Endodermal cell (in vitro differentiated cells): ENCODE measurements at places on chromosomes 13 and 19.
A peak's percentile ranks its signal among the peaks of the same experiment; 100 is the strongest.

DNA sequence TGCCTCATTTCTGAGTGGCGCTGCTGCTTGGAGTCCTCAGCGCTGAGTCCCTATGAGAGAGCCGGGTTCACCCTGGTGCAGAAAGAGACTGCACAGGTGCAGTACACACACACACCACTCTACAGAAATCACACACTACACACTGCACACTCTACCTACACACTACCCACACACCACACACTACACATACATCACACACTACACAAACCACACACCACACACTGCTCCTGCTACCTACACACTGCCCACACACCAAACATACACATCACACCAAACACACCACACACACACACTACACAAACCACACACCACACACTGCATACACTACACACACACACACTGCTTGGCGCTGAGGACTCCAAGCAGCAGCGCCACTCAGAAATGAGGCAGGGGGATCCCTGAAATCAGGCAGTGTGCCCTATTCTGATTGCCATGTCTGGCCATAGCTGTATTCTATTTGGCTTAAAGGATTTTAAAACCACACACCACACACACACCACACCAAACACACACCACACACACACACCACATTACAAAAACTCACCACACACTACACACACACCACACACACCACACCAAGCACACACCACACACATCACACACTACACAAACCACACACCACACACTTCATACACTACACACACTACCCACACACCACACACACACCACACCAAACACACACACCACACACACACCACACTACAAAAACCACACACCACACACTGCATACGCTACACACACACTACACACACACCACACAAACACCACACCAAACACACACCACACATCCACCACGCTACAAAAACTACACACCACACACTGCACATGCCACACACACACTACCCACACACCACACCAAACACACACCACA is 4.9 kb downstream of the MAG start:
- no peak for DNase-seq

- no peak for DNase-seq
These were observed 17.1 kb downstream of the ARL11 start for GRCh38 chr13:49645451-49645850.

GRCh38 chr13:51821606-51822005 is 17.6 kb upstream of the DHRS12 start:
- no peak for DNase-seq

GRCh38 chr13:99564386-99564785 is 63.1 kb downstream of the TM9SF2 start:
- DNase-seq, result no peak

GRCh38 chr13:113929628-113930615 is 44.0 kb downstream of the C13orf46 start:
- DNase-seq, result peak; percentile 71

DNA sequence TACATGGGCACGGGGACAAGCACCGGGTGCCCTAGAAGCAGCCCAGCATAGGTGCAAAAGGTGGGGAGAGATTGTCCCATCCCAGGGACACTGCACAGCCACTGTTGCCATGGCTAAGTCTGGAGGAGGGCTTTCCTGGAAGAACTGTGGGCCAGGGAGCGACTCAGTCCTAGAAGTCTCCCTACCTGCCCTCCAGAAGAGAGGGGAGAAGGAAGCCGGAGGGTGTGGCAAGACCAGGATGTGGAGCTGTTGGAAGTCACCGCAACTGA is 2.3 kb upstream of the FBN3 start:
- no peak for DNase-seq

- no peak for DNase-seq
These were observed 21.2 kb downstream of the SAFB start for GRCh38 chr19:5644037-5644436.

DNA sequence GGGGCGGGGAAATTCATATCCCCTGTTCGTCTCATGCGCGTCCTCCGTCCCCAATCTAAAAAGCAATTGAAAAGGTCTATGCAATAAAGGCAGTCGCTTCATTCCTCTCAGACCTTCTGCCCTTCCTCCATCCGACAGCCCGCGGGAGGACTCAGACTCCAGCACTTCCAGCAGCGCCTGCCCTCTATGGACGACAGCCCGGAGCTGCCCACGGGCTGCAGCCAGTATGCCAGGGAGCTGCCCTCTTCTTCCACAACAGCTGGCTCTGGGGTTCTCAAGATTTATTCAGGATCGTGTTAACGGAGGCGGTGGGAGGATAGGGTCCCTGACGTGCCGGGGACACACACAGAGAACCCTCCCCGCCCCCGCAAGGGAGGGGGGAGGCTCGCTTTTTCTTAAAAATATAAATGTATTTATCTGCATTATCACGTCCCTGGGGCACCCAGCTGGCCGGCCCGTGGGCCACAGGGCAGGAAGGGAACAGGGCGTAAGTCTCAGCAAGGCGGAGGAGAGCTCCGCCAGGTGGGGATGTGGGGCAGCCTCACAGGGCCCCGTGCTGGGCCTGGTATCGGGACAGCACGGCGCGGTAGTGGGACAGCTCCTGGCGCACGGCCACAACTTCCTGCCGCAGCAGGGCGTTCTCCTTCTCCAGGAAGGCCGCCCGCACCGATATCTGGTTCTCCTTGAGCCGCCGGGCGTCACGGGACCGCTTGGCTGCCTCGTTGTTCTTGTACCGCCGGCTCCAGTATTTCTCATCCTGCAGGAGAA is 6.7 kb downstream of the DBP start:
- DNase-seq, result peak; percentile 90

DNA sequence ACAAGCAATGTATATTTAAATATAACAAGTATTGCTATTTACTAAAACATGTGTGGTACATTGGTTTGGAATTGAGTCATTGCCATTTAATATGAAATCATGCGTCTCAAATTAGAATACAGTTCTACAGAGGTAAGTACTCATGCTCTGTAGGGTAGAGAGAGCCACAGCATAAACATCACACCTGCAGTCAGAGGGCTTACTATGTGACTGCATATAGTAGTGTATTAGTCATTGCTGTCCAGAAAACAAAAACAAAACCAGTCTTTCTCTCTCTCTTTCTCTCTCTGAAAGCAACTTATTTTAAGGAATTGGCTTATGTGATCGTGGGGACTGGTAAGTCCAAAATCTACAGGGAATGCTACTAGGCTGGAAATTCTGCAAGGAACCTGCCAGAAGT is 370.3 kb downstream of the GPC5 start:
- DNase-seq, result no peak
